T-helper 2 cell treated with Interferon-gamma antibody and Interleukin-4, amounts not matched to agents 100 ng/mL and 5 ng/mL, for 36 hours (primary cell): ENCODE measurements at places on chromosomes 13 and 19. TPM values are rescaled to one million over a fixed set of nuclear protein-coding genes. Genes with fewer than 3 reads are reported as not detected.

The SHISA2 gene
- 0.34 and 0.41 TPM in 2 replicates for total RNA-seq

The CEACAM1 gene
- 26.9 and 27.6 TPM in 2 replicates for total RNA-seq

The NLRP5 gene
- not detected in 2 replicates for total RNA-seq

The FBXO27 gene
- 0.27 and 0.61 TPM in 2 replicates for total RNA-seq

The WTIP gene
- 0.64 and 0.91 TPM in 2 replicates for total RNA-seq

The SPACA6 gene
- total RNA-seq, result 3.5 and 7.6 TPM in 2 replicates

The GAMT gene
- total RNA-seq, result 30.9 TPM in 2 replicates

The SACS gene
- total RNA-seq, result 28.0 and 28.3 TPM in 2 replicates

The ZNF577 gene
- 7.5 and 8.4 TPM in 2 replicates for total RNA-seq

The MBD3L3 gene
- not detected in 2 replicates for total RNA-seq

The NCLN gene
- 57.0 and 61.0 TPM in 2 replicates for total RNA-seq

The PSG3 gene
- total RNA-seq, result not detected in 2 replicates
